Stimulated activated naive CD8-positive, alpha-beta T cell treated with anti-CD3 and anti-CD28 coated beads, Interleukin-15, Interleukin-2, amounts not matched to agents 100 U/mL and 50 U/mL, for 24 hours (primary cell): ENCODE measurements at places on chromosomes 7 and 10.

DNA sequence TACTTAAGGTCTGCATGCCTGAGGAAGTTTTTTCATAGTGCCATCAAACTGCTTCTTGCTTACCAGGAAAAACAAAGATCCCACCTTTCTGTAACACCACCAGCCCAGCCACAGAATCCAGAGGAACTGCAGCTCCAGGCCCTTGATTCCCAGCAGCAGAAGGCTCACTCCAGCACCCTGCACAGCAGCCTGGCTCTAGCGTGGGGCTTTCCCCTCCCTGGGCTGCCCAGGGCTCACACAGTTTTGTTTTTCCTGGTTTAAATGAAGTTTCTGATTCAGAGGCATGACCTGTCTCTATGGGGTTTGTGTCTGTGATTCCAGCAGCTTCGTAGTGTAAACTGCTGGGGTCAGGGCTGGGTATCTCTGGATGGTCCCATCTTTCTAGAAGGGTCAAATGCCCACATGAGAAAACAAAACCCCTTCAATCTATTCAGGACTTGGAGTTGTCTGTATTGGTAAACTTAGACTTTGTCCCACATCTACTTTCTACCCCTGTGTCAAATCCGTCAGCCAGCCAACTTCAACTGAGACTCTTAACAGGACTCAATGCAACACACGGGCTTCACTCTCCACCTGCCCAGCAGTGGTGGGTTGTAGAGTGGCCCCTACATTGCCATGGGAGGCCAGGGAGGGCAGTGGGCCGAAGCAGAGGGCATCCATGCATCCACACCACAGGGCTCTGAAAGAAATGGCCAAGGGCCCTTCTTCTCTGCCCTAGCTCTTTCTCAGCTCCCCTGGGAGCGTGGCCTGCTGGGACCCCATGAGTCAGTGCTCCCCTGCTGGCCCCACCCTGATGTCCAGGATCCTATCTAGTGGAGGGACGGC, 73.6 kb downstream of the ATXN7L1 start:
- no peak for DNase-seq

DNA sequence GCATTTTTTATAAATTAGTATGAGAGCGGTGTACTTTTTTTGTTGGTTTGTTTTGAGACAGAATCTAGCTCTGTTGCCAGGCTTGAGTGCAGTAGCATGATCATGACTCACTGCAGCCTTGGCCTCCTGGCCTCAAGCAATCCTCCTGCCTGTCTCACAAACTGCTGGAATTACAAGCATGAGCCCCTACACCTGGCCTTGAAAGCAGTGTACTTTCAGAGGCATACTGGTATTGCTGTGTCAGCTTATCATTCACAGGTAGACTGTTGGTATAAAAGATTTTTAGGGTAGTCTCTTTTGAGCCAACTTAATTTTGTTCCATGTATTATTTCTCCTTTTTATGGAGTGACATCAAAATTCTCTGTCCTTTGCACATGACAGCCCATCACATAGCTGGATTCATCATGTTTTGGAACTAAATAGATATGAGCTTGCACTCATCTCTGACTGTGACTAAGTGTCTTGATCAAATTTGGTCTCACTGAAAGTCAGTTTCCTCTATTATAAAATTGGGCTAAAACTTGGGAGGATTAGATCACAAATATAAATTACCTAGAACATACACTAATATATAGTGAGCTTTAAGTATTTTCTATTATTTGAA, 12.4 kb downstream of the GNAT3 start:
- DNase-seq, result no peak

- no peak for DNase-seq
These were observed 19.9 kb upstream of the INSYN2A start for GRCh38 chr10:127216274-127216673.

DNA sequence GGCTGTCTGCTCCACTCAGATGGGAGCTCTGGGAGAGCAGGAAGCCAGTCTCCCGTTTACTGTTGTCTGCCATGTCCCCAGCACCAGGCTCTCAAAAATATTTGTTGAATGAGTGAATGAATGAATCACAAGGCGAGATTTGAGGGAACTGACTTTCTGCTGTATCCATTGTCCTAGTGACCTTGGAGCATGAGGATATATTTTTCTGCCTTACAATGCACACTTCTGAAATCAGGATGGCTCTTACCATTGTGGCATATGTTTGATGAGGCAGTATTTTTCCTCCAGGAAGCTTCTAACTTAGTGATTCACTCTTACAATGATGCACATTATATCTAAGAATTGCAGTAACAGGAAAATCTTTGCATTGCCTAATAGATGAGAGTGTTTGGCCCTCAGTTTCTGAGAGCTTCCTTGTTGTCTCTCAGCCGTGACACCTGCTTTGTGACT, 136.4 kb downstream of the RPS24 start:
- DNase-seq, result no peak

DNA sequence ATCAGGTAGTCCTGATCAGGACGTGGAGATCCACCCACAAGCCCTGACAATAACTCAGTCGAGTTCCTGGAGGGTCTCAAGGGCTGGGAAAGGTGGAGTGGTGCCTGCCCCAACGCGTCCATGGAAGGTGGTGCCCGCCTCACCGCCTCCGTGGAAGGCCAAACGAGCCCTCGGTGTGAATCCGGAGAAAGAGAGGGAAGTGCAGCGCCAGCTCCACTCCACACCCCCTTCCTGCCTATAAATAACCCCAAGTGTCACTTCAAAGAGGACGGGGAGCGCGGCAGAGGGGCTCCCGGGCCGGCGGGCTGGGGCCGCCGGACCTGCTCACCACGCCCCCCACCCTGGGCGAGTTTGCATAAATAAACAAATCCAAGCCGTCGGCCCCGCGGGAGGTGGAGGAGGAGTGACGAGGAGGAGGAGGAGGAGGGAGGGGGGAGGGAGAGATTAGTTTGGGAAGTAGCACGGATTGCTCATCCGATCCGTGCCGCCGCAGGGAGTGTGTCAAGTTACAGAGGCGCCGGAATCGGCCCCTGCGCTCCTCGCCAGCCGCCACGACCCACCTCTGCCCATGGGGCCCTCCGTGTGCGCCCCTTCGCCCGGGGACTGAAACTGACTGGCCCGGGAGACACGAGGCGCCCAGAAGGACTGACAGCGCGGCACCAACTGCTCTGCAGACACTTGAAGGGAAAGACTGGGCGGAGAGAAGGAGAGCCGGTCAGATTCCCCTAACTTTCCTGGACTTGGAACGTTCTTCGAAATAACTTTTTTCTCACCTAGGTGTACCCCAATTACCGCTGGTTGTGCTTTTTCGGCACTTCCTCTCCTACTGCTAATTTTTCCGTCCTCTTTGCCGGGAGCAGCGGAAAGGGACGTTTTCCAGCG, at the start of gene COL13A1:
COL13A1 (plus strand) TSS at position 473 of the 882 bp plus-strand sequence. CDS start 518 bp downstream, outside the sequence.
- no peak for DNase-seq

DNA sequence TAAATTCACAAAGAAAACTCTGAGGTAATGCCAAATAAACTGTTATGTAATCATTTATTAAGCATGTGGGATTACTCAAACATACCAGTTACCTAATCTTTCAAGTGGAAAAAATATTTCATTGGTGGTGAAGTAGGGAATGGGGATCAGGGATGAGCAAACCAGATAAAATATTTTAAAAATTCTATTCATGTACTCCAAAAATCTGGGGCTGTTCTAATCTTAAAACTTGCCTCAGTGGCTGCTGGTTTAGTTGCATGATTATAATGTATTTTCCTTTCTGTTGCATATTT, 19.5 kb downstream of the LMOD2 start:
- DNase-seq, result no peak

DNA sequence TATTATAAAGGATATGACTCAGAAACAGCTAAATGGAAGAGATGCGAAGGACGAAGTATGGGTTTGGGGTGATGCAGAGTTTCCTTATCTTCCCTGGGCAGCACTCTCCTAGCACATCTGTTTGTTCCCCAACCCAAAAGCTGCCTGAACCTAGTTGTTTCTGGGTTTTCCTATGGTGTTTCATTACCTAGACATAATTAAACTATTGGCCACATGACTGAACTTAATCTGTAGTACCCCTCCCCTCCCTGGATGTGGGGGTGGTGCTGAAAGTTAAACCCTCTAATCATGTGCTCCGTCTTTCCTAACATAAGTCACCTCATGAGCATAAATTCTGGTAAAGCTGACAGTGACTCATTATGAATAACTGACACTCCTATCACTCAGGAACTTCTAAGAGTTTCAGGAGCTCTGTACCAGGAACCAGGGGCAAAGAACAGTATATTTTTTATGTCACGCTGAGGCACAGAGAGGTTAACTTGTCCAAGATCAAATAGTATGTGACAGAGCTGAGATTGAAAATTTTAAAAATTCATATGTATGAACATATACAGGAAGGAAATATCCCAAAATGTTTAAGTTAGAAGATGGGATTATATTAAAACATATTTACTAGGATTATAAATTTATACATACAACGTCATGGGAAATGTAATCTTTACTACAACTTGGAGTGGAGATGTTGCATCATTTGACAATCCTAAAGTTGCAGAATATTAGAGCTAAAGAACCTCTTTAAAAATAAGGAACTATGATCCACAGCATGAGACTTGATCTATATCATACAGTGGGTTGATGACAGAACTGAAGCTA, 4.8 kb downstream of the STRIP2 start:
- DNase-seq, result peak; percentile 65

DNA sequence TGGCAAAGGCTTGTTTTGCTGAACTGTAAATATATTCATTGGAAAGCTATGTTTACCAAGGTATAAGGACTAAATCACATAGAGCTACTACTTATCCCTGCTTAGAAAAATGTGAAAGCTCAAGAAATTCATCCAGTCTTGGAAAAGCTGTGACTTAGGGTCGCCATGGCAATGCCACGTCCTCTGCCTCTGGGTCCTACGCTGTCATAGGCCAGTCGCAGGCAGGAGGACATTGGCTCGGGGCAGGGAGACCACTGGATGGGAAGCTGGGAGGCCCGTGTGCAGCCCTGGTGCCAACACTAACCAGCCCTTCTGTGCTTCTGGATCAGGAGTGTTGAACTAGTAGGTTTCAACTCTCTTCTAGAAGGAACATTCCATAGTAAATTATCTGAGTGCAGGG, 67.3 kb upstream of the PDZD8 start:
- DNase-seq, result no peak

- no peak for DNase-seq
These were observed 131.8 kb upstream of the GNAI1 start for GRCh38 chr7:80002865-80003264.

GRCh38 chr10:85318809-85319807, 990.7 kb downstream of the CCSER2 start:
- no peak for DNase-seq

DNA sequence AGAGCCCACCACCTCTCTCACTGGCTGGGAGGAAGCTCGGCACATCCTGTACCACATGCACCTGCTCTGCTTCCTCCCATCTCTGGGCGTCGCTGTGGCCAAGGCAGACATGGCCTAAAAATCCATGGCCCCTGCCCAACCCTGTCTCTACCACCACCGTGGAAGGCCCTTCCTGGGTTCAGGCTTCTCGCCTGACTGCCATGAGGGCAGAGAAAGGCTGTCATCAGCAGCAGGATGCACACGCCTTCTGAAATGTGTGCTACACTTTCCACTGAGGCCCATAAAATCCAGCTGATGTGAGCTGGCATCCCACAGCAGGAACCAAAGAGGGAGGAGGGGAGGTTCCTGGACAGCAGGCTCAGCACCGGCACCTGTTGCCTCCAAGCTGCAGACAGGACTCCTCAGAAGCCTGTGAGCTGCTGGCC, 93.4 kb downstream of the PTPRN2 start:
- DNase-seq, result no peak

GRCh38 chr10:32104622-32105509, 48.6 kb upstream of the KIF5B start:
- no peak for DNase-seq

DNA sequence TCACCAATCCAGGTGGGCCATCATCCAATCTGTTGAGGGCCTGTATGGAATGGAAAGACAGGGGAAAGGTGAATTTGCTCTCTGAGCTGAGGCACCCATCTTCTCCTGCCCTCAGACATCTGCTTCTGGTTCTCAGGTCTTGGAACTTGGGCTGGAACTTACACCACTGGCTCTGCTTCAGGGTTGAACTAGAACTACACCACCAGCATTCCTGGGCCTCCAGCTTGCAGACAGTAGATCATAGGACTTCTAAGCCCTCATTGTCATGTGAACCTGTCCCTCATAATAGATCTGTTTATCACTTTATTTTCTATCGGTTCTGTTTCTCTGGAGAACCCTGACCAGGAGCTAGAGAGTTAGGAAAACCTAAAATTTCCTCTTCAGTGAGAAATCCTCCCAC, 233.5 kb downstream of the CREB5 start:
- no peak for DNase-seq

DNA sequence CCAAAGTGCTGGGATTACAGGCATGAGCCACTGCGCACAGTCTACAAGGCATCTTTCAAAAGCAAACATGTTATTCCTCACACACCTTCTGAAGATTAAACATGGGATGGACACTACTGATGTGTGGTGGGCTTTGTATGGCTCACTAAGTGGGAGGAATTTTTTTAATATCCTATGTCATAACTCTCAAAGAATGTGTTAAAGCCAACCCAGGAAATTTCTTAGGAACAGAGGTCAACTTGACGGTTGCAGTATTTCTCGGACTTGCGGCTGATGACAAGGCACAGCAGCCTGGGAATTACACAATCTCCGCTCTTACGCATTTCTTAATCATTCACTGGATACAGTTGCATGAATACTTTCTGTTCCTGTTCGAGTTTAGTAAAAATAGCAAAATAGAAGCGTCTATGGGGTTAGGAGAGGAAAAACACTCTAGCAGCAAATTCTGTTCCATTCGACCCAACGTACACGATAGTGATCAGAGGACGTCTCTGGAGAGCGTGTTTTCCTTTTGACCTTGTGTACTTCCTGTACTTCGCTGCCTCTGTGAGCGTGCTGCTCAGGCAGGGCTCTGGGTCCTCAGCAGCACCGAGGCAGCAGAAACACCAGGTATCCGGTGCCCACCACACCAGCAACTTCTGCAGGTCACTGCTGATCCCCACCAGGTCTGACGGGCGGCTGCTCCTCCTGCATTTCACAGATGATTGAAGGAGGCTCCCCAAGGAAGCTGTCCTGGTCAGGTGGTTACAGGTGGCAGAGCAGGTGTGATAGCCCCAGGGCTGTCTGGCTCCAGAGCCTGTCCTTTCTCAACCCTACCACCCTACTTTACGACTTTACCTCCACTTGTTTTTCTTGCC, 26.4 kb upstream of the SRGN start:
- DNase-seq, result no peak

DNA sequence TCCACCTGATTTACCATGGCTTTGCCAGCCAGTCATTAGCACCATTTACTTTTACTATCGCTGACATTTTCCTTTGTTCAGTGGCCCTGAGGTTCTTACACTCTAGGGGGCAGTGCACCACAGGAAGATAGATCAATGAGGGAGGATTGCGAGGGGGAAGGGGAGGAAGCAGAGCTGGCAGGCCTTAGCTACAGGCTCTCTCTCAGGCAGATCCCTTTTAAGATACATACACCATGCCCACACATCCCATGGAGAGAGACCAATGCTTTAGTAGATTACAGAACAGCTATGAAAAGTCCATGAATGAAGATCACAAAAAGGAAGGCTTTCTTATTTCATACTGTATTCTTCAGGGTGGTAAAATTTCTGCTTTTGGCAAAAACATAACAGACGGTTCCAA, 47.4 kb downstream of the DENND11 start:
- DNase-seq, result peak; percentile 57

GRCh38 chr10:71745664-71746250, 26.2 kb upstream of the C10orf105 start:
- no peak for DNase-seq
